ENCODE measurements at places on chromosomes 16 and 17. TPM values are rescaled to one million over a fixed set of nuclear protein-coding genes. Genes with fewer than 3 reads are reported as not detected.

Gene CCL18
- total RNA-seq = not detected

DNA sequence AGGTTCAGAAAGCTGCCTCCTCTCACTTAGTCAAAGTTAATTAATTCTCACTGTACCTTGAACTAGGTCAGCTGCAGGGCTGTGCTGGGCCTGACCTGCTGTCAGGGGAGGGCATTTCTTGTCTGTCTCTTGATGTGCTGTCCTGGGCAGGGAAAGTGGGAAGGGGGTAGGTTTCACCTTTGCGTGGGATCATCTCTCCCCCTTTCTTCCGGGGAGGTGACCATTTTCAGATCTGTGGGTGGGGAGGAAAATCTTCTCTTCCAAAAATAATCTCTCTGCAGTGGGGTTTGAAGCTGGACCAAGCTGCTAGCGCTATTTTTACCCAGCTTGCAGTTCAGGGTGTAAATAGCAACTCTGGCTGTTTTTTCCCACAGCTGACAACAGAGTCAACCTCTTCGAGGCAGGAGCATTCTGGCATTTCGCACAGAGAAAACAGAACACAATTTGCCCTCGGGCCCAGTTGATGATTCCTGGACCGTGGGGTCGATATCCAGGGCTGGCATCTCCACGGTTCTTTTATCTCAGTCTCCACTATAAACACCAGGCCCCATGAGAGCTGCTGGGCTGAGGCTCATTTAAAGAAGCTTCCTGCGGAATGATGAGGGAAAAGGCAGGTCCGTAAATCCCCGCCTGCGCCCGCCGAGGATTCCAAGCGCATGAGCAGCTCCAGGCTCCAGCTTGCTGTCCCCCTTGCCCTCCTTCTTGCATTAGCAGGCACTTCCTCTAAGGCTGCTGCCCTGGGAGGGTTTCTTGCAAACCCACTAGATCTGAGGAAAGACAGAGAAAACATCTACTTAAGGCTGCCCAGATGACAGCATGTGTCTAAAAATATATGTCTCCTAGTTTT lies 93.9 kb downstream of the YPEL2 start:
- H3K27ac ChIP-seq = no peak overlapping the region
- no peak for DNase-seq
- peaks cover 20% of the 10 kb centered on the region for H3K4me1 ChIP-seq
- H3K27me3 ChIP-seq = no peaks in the 10 kb centered on the region
- H3K4me3 ChIP-seq = no peak overlapping the region

Gene BEAN1
- total RNA-seq = 1.9 TPM

Gene HOXB7
- total RNA-seq = not detected

GRCh38 chr16:24499193-24499814 lies 40.1 kb upstream of the RBBP6 start:
- H3K27ac ChIP-seq = no peak overlapping the region
- no peaks in the 10 kb centered on the region for H3K36me3 ChIP-seq
- H3K27me3 ChIP-seq = no peaks in the 10 kb centered on the region
- peak; percentile 56 for DNase-seq
- no peaks in the 10 kb centered on the region for H3K4me1 ChIP-seq
- no peak overlapping the region for H3K4me3 ChIP-seq

DNA sequence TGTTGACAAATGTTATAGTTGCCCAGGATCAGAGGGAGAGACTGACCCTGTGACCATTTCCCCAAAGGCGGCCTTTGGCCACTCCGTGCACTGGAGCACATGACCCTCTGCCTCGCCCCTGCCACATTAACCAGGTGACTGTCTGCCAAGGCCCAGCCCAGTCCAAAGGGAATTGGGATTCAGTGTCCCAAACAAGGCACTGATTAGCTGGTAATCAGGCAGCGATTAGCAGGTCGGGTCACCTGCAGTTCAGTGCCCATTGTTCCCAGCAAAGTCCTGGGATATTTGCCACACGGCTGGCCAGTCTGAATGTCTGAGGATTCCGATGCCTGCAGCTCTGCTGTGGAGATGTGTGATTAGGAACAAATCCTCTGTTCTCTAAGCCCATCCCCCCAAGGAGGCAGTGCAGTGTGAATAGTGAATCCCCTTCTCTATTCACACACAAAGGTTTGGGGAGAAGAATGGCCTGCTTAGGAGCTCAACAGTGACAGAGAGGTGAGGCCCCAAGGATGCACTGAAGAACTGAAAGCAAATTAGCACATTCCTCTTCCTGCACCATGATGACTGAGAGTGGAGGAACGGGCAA lies 123.1 kb upstream of the MAF start:
- H3K36me3 ChIP-seq = no peaks in the 10 kb centered on the region
- no peaks in the 10 kb centered on the region for H3K27me3 ChIP-seq
- H3K4me1 ChIP-seq = no peaks in the 10 kb centered on the region
- H3K4me3 ChIP-seq = no peak overlapping the region

Gene PRR35
- not detected for total RNA-seq

- H3K4me1 ChIP-seq = peaks cover 4% of the 10 kb centered on the region
- no peak overlapping the region for H3K4me3 ChIP-seq
- H3K27ac ChIP-seq = no peak overlapping the region
These were observed 5.7 kb upstream of the CISD3 start for GRCh38 chr17:38724337-38724988.

GRCh38 chr17:4987767-4988567 lies 492 bp upstream of the CAMTA2 start:
- H3K4me3 ChIP-seq = peak overlapping the region; percentile 88
- no peak overlapping the region for H3K27ac ChIP-seq
- no peaks in the 10 kb centered on the region for H3K27me3 ChIP-seq
- DNase-seq = no peak
- no peaks in the 10 kb centered on the region for H3K36me3 ChIP-seq

- H3K27ac ChIP-seq = no peak overlapping the region
- no peak overlapping the region for H3K4me3 ChIP-seq
- H3K36me3 ChIP-seq = no peaks in the 10 kb centered on the region
- H3K27me3 ChIP-seq = no peaks in the 10 kb centered on the region
- H3K4me1 ChIP-seq = peaks cover 22% of the 10 kb centered on the region
These were observed 23.2 kb downstream of the TBX2 start for GRCh38 chr17:61422869-61423268.

DNA sequence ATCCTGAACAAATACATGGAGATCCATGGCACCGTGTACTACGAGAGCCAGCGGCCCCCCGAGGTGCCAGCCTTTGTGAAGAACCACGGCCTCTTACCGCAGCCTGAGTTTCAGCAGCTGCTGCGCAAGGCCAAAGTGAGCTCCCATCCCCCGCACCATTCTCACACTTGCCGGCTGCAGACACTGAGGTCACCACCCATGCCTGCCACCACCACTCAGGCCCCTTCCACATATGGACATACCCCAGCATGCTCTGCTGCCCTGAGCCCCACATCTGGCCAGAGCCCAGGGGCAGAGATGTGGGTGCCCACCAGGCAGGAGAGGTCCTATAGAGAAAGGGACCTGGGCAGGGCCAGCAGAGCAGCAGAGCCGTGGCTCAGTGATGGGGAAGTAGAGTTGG lies 69.8 kb downstream of the MGAT5B start:
- no peaks in the 10 kb centered on the region for H3K36me3 ChIP-seq
- H3K4me3 ChIP-seq = no peak overlapping the region
- H3K4me1 ChIP-seq = peaks cover 10% of the 10 kb centered on the region
- DNase-seq = no peak

Gene DVL2
- total RNA-seq = 65.7 TPM

GRCh38 chr17:37494971-37495370 lies 5.3 kb downstream of the DUSP14 start:
- no peaks in the 10 kb centered on the region for H3K36me3 ChIP-seq
- no peak overlapping the region for H3K4me3 ChIP-seq
- H3K4me1 ChIP-seq = peaks cover 32% of the 10 kb centered on the region
- no peak for DNase-seq
- H3K27me3 ChIP-seq = no peaks in the 10 kb centered on the region

DNA sequence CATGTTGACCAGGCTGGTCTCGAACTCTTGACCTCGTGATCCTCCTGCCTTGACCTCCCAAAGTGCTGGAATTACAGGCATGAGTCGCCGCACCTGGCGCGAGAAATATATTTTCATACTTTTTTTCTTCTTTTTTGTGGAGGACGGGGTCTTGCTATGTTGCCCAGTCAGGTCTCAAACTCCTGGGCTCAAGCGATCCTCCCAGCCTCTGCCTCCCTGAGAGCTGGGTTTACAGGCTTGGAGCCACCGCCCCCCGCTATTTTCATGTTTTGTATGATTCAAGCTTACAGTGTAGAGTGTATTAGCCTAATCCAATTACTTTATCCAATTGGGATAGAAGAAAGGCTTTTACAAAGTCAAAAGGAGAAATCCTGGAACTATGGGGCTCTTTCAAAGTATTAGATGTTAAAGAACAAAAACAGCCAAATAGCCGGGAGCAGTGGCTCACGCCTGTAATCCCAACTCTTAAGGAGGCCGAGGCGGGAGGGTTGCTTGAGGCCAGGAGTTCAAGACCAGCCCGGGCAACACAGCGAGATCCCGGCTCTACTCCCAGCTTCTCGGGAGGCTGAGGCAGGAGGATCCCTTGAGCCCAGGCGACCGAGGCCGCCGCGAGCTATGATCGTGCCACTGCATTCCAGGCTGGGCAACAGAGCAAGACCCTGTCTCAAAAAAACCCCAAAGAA lies 1.4 kb upstream of the MAP1LC3B start:
- peaks cover 29% of the 10 kb centered on the region for H3K4me1 ChIP-seq
- H3K36me3 ChIP-seq = no peaks in the 10 kb centered on the region
- peak overlapping the region; percentile 96 for H3K4me3 ChIP-seq
- no peak overlapping the region for H3K27ac ChIP-seq
- no peak for DNase-seq

- H3K4me1 ChIP-seq = no peaks in the 10 kb centered on the region
- no peak overlapping the region for H3K27ac ChIP-seq
- no peaks in the 10 kb centered on the region for H3K27me3 ChIP-seq
- H3K36me3 ChIP-seq = peaks cover 52% of the 10 kb centered on the region
- no peak overlapping the region for H3K4me3 ChIP-seq
These were observed 7.8 kb downstream of the SUPT4H1 start for GRCh38 chr17:58344047-58344790.

Gene DYNLL2
- total RNA-seq = 50.3 TPM

DNA sequence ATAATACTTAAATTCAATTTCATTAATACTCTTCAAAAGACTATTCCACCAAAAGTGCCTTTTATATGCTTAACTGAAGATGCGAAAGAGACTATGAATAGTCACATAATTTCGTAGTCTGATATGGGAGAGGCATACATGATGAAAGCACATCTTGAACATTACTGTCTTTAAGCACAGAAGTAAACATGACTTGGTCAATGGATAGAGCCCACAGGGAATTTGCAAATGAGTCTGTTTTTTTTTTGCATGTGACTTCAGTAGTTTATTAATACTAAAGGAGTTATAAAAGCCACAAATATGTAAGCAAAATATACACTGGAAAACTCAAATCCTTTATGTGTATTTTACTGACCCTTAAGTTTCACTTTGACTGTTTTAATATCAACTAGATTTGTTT lies 15.9 kb downstream of the ADPRM start:
- H3K27ac ChIP-seq = no peak overlapping the region
- DNase-seq = no peak
- H3K4me1 ChIP-seq = no peaks in the 10 kb centered on the region
- no peak overlapping the region for H3K4me3 ChIP-seq

DNA sequence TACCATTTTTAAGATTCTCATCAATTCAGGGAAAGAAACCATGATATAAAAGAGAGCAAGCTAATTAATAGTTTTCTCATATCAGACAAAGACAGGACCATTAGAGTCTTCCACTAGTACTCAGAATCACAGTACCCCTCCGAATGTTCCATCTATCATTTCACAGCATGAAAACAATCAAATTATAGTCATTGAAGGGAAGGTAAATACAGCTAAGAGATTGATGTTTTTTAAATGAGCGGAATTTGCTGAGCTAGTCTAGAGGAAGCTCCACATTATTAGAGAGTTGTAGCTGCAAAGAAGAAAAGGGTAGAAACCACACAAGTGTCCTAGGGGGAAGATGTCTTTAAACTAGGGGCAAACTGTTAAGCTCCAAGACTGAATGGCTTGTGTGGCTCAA lies 808.9 kb downstream of the CDH11 start:
- H3K4me3 ChIP-seq = no peak overlapping the region
- no peaks in the 10 kb centered on the region for H3K36me3 ChIP-seq
- peaks cover 10% of the 10 kb centered on the region for H3K4me1 ChIP-seq
- H3K27ac ChIP-seq = no peak overlapping the region
- no peaks in the 10 kb centered on the region for H3K27me3 ChIP-seq

Gene PLXDC1
- total RNA-seq = not detected

Gene ZSCAN10
- total RNA-seq = not detected

GRCh38 chr17:38361694-38362465 lies 10.2 kb downstream of the SOCS7 start:
- no peaks in the 10 kb centered on the region for H3K27me3 ChIP-seq
- no peaks in the 10 kb centered on the region for H3K36me3 ChIP-seq
- H3K4me3 ChIP-seq = no peak overlapping the region
- no peak overlapping the region for H3K27ac ChIP-seq

DNA sequence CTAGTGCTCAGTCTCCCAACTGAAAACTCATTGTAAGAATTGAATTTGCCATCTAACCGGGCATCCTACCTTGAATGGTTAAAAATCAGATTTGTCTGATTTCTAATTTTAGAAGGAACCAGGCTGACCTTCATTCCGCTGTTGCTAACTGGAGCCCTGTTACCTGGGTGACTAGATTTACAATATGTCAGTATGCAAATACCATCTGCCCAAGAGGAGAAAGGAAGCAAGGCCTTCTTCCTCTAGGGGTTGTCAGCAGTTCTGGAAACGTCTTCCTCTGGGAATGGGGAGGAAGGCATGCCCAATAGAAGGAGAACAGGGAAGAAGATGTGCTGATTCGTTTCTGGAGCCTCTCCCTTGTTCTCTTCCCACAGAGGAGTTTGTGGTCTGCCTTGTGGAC lies 137.9 kb downstream of the PITPNC1 start:
- H3K36me3 ChIP-seq = no peaks in the 10 kb centered on the region
- H3K4me1 ChIP-seq = no peaks in the 10 kb centered on the region
- DNase-seq = no peak
- no peak overlapping the region for H3K4me3 ChIP-seq
- no peaks in the 10 kb centered on the region for H3K27me3 ChIP-seq

DNA sequence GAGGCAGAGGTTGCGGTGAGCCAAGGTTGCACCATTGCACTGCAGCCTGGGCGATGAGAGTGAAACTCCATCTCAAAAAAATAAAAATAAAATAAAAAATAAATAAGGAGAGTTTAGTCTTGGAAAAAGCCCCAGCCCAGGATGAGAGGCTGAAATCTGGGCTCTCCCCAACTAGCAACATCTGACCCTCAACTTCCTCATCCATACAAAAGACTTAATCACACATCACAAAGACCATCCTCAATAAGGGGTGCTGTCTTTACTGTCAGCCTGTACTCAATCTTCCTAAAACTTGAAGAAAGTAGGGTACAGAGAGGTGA lies 11.4 kb upstream of the SLC4A1 start:
- H3K4me1 ChIP-seq = peaks cover 12% of the 10 kb centered on the region
- H3K4me3 ChIP-seq = no peak overlapping the region
- no peaks in the 10 kb centered on the region for H3K36me3 ChIP-seq
- H3K27ac ChIP-seq = no peak overlapping the region

GRCh38 chr16:67001726-67002125 lies 13.3 kb downstream of the CES4A start:
- H3K27me3 ChIP-seq = no peaks in the 10 kb centered on the region
- no peak for DNase-seq
- no peaks in the 10 kb centered on the region for H3K36me3 ChIP-seq

Gene MT1E
- not detected for total RNA-seq

Gene TBX21
- total RNA-seq = not detected

Gene HP
- not detected for total RNA-seq

Data from PC-3 (cell line).